ENCODE measurements at places on chromosomes 13 and 19. TPM values are rescaled to one million over a fixed set of nuclear protein-coding genes. Genes with fewer than 3 reads are reported as not detected.
A peak's percentile ranks its signal among the peaks of the same experiment; 100 is the strongest.

The PLEKHF1 gene
- total RNA-seq = 11.3 TPM

The ZNF66 gene
- 2.5 TPM for total RNA-seq

The CEACAM21 gene
- 0.73 TPM for total RNA-seq

The USP12 gene
- 34.2 TPM for total RNA-seq

The CLDN10 gene
- 0.28 TPM for total RNA-seq

The APLP1 gene
- total RNA-seq = 4.0 TPM

The ZNF491 gene
- total RNA-seq = 0.86 TPM

The KIR3DL2 gene
- not detected for total RNA-seq

The KBTBD7 gene
- 3.3 TPM for total RNA-seq

The MATK gene
- under 0.01 TPM for total RNA-seq

The TNNI3 gene
- not detected for total RNA-seq

The TMEM161A gene
- 22.1 TPM for total RNA-seq

The SIN3B gene
- 30.2 TPM for total RNA-seq

The CA11 gene
- 2.3 TPM for total RNA-seq

- no peak for DNase-seq
These were observed 30.1 kb downstream of the RDH8 start for GRCh38 chr19:10043286-10043927.

DNA sequence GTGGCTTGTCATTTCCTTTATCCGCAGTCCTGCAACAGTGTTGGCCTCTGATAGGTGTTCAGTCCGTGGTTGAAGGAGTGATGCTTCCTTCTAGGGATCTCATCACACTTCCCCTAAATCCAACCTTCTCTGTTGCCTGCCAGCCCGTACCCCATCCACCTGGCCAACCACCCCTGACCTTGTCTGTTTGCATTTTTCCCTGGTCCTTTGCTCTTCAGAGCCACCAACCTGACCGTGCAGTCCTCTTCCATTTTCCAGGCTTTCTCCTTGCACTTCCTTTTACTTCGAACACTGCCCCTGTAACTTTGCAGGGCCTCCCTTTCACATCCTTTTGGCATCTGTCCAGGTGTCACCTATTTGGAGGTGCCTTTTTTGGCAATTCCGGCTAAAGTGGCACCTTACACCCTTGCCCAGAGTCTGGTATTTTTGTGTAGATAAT, 696 bp downstream of the ZNF460 start:
- DNase-seq = no peak

DNA sequence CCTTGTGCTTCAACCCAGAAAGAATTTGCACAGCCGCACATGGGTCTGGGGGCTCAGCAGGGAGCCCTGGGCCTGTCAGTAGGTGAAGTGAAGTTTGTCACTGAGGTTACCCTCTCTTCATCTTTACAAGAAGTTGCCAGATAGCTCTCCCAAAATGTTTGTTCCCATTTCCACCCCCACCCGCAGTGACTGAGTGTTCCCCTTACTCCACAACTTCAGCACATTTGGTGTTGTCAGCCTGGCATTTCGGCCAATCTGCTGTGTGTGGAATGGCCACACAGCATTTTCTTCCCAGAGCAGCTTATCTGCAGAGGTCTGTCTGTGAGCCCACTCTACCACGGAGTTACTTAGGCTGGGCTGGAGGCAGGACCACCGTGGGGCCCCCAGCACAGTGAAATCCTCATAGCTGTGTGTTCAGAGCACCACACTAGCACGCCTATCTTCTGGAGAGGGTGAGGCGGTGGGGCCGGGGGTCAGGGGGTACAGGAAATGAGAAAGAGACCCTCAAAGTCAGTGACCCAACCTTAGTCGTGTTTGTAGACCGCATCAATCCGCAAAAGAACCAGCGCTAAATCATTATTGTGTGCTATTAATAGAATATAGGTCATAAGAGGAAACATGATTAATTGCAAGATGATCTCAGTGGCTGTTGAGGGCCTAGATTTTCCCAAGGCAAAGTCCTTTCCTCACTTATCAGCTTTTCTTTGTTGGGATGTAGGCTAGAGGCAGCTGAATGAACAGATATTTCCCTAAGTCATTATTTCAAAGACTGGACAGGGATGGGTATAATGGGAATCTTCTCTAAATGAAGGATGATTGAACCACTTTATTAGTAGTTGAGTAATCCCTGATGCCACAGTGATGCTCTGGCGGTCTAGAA, 116.0 kb downstream of the SIPA1L3 start:
- DNase-seq = peak; percentile 55

- DNase-seq = no peak
These were observed 5.3 kb upstream of the F2RL3 start for GRCh38 chr19:16883522-16883921.

GRCh38 chr13:24672141-24673132, 7.8 kb upstream of the ATP12A start:
- DNase-seq = no peak

GRCh38 chr13:103803349-103803748, 737.1 kb upstream of the SLC10A2 start:
- no peak for DNase-seq

DNA sequence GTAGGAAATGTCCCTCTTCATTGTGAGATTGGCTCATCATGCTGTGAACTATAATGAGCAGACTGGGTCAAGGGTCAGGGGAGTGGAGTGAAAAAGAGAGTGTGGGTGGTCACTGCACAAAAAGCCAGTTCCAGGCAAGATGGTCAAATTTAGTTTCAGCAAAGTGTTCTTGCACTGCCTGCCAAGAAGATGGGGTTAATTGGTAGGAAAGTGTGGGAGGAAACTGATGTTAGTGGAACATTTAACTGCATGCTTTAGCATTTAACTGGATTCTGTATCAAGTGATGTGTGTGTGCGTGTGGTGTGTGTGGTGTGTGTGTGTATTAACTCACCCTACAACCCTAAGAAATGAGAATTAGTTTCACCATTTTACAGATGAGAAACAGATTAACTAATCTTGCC, 131.6 kb downstream of the COG6 start:
- no peak for DNase-seq

GRCh38 chr13:49980266-49980665, 16.6 kb upstream of the TRIM13 start:
- no peak for DNase-seq

- DNase-seq = no peak
These were observed 13.8 kb upstream of the ZNF846 start for GRCh38 chr19:9782338-9782737.

DNA sequence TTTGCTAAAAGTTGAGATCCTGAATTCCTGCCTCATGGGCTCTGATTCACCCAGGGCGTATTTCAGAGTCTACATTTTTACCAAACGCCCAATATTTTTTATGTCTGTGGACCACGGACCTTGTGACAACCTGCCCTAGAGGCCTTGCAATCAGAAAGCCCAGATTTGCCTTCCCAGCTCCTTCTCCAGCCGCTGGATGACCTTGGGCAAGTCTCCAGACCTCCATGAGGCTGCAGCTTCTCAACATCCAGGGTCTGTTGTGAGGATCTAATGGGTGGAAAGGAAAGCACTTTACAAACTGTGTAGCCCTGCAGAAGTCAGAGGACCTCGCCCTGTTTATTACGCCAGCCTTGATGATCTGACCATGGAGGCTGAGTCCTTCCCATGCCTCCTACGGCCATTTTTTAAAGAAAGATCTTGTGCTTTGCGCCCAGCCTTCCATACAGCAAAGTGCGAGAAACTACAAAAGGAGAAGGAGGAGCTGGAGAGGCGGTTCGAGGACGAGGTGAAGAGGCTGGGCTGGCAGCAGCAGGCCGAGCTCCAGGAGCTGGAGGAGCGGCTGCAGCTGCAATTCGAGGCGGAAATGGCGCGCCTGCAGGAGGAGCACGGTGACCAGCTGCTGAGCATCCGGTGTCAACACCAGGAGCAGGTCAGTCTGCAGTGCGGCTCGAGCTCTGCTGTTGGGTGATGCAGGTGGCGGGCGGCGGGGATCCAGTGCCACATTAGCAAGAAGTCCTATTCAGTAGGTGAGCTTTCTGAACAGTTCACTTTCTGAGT, 115.6 kb downstream of the SLC7A1 start:
- no peak for DNase-seq

- DNase-seq = no peak
These were observed 245.9 kb upstream of the STARD13 start for GRCh38 chr13:33531484-33531883.

GRCh38 chr13:27404680-27405079, 19.7 kb upstream of the GTF3A start:
- DNase-seq = no peak

- no peak for DNase-seq
These were observed 506 bp downstream of the KCNRG start for GRCh38 chr13:50015750-50016149.

DNA sequence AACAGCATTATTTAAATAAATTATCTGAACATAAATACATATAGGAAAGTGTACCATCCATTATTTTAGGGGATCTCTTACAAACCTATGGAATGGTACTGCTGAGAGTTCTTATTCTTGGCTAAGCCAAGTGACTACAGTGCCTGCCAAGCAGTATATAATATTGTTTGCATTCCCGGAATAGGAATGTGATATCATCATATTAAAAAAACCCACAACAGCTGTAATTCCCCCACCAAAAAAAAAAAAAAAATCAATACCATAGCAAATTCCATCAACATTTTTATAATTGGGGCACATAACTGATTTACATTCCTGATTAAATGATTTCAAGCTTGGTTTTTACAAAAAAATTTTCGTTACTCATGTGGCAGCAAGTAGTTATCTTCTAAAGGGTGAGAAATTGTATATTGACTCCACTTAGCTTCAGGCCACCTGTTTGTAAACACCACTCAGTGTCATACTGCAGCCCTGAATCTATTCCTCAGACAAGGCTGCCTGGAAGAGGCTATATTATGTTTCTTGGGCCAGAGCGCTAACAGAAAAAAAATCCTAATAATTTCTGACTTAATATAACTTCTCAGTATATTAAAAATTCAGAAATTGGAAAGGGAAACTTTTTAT, 278.1 kb downstream of the DNAJC15 start:
- DNase-seq = no peak

DNA sequence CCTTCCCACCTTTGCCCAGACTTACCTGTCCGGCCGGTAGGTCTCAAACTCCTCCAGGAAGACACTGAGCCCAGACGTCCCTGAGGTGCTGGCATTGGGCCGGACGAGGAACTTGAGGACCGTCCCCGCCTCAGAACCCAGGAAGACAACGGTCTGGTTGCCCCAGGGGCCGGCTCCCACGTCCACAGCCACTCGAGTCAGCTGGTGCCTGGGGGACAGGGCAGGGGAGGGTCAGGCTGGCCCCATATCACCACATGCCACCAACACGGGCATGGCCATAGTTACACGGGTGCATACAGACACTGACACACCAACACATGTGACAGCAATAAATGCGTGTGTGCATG, 8.4 kb upstream of the LRG1 start:
- no peak for DNase-seq

GRCh38 chr19:29851769-29852521, 40.2 kb downstream of the CCNE1 start:
- DNase-seq = no peak

- DNase-seq = no peak
These were observed 97.0 kb upstream of the MBNL2 start for GRCh38 chr13:97124915-97125809.

- no peak for DNase-seq
These were observed 2.6 kb downstream of the FAM187B start for GRCh38 chr19:35225951-35226350.

GRCh38 chr13:103883164-103883563, 816.9 kb upstream of the SLC10A2 start:
- DNase-seq = peak; percentile 85

DNA sequence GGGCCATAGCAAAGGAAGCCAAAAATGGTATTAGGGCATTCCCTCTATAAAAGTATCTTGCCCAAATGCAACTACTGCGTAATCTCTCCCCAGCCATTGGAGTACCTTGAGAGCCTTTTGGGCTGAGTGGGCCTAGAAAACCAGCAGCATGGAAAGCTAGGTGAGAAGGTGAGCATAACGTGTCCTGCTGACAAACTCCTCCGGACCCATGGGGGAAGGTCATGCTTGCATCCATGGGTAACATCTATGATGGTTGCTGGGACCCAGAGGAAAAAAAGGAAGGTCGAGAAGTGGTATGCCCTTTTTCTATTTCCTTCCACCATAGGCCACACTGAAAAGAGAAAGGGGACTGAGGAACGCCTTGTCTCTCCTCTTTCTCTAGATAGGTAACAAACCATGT, 57.4 kb downstream of the ZNF728 start:
- DNase-seq = no peak
